ENCODE measurements at places on chromosomes 2 and 18.

- no peak for DNase-seq
Measured at GRCh38 chr18:75450906-75451305, 23.4 kb upstream of the SMIM21 start.

GRCh38 chr2:107621186-107622165, 205.2 kb upstream of the RGPD4 start:
- no peak for DNase-seq

- no peak for DNase-seq
Measured at GRCh38 chr2:24307961-24308360, 52.4 kb downstream of the ITSN2 start.

GRCh38 chr2:73749314-73749713, 12.2 kb upstream of the TPRKB start:
- no peak for DNase-seq

DNA sequence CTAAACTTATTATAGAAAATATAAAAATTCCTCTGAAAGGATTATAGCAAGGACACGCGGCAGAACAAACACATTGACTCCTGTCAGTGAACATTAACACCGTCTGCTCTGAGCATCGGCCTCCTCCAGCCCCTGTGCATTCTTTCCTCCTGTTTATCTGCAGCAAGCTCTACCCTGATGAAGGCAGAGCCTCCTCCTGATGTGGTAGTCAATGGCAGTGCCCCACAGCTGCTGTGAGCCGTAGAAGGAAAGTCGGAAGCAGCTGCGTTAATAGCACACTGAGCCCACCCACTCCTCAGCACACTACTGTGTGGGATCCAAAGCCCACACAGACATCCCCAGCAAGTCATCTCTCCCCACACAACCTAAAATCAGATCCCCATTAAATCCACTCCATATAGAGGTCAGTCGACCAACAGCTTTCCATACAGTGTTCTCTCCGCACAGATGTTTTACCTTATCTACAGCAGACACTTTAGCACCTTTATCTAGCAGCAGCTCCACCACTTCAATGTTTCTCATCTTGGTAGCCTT, 41.0 kb downstream of the KIDINS220 start:
- no peak for DNase-seq

- DNase-seq = no peak
Measured at GRCh38 chr2:128464456-128464855, 145.8 kb upstream of the HS6ST1 start.
